DMS153 (cell line): ENCODE measurements at places on chromosomes 11 and 22.

DNA sequence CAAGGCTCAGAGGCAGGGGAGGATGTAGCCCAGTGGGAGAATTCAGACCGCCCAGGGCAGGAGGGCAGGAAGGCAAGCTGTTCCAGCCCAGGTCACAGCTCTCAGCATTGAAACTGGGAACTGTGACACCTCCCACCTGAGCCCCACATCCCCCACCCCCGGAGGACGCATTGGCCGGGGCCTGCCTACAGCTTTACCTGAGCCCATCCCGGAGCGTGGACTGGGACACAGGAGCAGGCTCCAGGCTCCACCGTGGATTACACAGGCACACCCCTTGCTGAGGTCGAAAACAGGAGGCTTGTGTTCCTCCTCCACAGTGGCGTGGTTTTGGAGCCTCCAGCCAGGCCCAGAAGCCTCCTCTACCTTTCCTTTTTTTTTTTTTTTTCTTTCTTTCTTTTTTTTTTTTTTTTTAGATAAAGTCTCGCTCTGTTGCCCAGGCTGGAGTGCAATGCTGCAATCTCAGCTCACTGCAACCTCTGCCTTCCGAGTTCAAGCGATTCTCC lies 9.1 kb upstream of the PGA3 start:
- DNase-seq = no peak

DNA sequence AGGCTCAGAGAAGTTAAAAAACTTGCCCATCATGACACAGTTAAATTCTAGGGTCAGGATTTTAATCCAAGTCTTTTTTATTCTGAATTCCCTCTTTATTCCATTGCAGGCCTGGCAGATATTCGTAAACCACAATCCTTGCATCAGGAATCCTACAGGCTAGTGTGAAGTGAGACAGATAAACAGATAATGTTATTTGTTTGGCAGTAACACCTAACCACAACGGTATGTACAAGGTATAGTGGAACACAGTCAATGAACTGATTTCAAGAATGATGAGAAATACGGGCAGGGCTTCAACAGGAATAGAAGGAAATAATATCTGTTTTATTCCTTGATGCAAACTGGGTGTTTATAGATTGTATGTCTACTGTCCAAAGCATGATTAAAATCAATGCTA lies 32.0 kb upstream of the NARS2 start:
- no peak for DNase-seq

GRCh38 chr11:104339380-104339831 lies 175.5 kb upstream of the PDGFD start:
- no peak for DNase-seq

- DNase-seq = no peak
These were observed 38.0 kb upstream of the ARFGAP3 start for GRCh38 chr22:42895087-42895486.
